ENCODE measurements at places on chromosomes 2 and 18. TPM values are rescaled to one million over a fixed set of nuclear protein-coding genes. Genes with fewer than 3 reads are reported as not detected.

The FOXI3 gene
- not detected for total RNA-seq

The GPR17 gene
- total RNA-seq: not detected

The INHA gene
- total RNA-seq: 0.20 TPM

The ME2 gene
- total RNA-seq: 38.0 TPM

The DSG1 gene
- not detected for total RNA-seq

The IKZF2 gene
- 0.11 TPM for total RNA-seq

The NOSTRIN gene
- 1.6 TPM for total RNA-seq

Measured in A549 treated with CpdA at 1 μM for 4 hours (cell line).